ENCODE measurements at places on chromosomes 6 and 20.
A peak's percentile ranks its signal among the peaks of the same experiment; 100 is the strongest.

GRCh38 chr6:44662461-44663121 lies 275.1 kb downstream of the CDC5L start:
- DNase-seq = peak; percentile 36

DNA sequence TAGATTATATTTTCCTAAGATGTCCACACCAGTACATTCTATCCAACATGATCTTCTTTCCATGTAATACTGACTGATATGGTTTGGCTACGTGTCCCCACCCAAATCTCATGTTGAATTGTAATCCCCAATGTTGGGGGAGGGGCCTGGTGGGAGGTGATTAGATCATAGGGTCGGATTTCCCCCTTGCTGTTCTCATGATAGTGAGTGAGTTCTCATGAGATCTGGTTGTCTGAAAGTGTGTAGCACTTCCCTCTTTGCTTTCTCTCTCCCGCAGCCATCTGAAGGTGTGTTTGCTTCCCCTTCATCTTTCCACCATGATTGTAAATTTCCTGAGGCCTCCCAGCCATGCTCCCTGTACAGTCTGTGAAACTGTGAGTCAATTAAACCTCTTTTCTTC lies 12.2 kb upstream of the HBS1L start:
- DNase-seq = no peak

DNA sequence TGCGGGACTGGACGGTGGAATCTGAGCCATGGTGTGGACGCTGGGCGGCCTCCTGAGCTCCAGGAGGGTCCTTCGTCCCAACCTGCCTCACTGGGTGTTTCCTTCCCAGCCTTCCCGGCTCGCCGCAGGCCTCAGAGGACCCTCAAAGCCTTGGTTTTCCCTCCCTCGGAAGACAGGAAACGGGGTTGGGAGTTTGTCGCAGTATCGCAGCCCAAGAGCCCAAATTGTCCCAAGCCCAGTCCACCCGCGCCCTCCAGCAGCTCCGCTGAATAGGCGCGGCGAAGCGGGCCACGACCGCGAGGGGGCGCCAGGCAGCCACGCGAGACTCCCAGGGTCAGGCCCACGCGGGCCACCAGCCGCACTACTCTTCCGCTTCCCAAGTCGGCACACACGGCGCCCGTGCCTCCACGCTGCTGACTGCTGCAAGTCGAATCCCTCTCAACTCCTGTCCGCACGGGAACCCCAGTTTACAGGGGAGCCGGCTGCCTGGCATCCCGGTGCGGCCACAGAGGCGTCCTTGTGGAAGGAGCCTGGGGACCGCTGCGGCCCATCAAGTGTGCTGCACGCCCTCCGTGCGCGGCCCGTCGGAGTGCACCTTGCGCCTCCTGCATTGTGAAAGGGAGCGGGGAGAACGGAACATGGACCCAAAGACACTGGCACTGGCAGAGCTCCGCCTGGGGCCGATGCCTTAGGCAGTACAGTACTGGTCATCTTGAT lies 40.4 kb upstream of the HMGA1 start:
- DNase-seq = peak; percentile 87

DNA sequence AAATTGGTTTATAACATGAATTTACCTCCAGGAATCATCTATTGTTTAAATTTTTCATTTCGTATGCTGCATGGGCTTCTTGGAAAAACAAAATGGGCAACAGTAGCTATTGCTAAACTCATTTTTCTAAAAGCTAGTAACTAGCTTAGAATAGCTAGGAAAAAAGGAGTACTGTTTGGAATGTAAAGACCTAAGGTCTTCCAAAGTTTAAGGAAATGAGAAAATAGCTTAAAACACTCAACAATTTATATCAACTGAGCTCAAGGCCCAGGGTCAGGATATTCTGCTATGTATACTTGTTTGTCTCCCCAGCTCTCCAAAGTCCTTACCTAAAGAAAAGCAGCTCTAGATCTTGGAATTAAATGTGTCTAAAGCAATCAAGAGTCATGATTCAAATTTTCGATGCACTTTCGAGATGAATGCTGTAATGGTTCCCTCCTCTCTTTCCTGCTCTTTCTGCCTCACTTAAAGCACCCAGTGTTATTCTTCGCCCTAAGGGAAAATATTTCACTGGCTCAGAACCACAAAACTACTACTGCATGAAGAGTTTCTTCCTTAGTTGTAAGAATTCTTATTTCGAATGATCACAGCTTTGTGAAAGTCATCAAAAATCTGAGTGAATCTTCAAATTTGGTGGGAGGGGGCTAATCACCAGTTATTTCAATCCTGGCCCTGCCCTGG lies 41.6 kb downstream of the LYRM4 start:
- no peak for DNase-seq

- DNase-seq = no peak
Observed at GRCh38 chr6:3026791-3027626, 27.3 kb downstream of the NQO2 start.

DNA sequence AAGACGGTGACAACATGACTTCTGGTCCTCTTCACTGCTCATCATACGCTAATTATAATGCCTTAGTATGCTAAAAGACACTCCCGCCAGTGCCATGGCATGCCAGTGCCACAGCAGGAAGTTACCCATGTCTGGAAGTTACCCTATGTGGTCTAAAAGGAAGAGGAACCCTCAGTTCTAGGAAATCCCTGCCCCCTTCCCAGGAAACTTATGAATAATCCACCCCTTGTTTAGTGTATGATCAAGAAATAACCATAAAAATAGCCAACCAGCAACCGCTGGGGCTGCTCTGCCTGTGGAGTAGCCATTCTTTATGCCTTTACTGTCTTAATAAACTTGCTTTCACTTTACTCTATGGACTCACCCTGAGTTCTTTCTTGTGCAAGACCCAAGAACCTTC lies 15.8 kb upstream of the SERPINB9 start:
- DNase-seq = no peak

GRCh38 chr6:124753562-124754105 lies 208.6 kb upstream of the RNF217 start:
- DNase-seq = no peak

GRCh38 chr6:3205913-3206312 lies 21.5 kb downstream of the TUBB2B start:
- no peak for DNase-seq

- DNase-seq = no peak
Observed at GRCh38 chr6:40038626-40039025, 104.4 kb upstream of the MOCS1 start.

DNA sequence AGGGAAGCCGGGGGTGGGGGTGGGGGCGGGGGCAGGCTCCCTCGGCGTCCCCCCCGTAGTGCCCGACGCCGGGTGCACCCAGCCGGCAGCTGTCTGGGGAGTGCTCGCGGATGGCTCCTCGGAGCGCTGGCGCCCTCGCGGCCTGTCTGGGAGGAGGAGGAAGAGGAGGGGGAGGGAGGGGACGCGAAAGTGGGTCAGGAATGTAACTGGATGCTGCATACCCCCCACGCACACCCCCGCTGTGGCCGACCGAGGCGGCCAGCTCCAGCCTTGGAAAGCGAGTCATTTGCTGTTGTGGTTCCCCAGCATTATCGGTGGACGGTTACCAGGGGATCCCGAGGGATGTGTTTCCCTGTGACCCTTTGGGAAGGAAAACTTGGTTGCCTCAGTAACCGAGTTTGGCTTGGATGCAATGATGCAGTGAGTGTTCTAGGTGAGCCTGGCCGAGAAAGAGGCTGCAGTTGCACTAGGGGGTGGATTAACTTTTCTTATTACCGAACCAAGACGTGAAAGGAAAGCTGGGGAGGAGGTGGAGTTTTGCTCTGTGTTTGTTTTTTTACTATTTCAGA lies 55.2 kb upstream of the RREB1 start:
- peak; percentile 81 for DNase-seq

- DNase-seq = peak; percentile 14
Observed at GRCh38 chr20:57659517-57660180, 39.4 kb upstream of the ZBP1 start.

GRCh38 chr6:14254505-14254904 lies 136.9 kb downstream of the CD83 start:
- no peak for DNase-seq

GRCh38 chr6:29376003-29376402 lies 912 bp upstream of the OR12D3 start:
- DNase-seq = no peak

DNA sequence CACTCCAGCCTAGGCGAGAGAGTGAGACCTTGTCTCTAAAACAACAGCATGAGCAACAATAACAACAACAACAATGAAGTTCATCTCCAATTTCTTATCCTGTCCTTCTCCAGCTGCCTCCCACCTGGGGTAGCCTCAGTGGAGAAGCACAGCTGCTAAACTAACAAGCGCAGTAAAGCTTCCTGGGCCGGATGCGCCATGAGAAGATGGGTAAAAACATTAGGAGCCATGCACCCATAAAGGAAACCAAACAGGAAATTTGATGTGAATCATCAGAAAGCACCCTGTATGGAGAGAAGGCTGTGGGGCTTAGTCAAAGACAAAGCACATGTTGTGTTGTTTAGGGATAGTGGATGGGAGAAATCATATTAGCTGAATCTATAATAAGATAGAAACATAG lies 61.1 kb upstream of the CCN6 start:
- no peak for DNase-seq

GRCh38 chr6:138240476-138241245 lies 22.4 kb upstream of the PBOV1 start:
- no peak for DNase-seq

GRCh38 chr6:116409756-116410155 lies 39.0 kb downstream of the DSE start:
- no peak for DNase-seq

GRCh38 chr6:139369568-139370282 lies 4.7 kb downstream of the CITED2 start:
- no peak for DNase-seq

GRCh38 chr20:44405785-44406571 lies 50.5 kb downstream of the HNF4A start:
- no peak for DNase-seq

GRCh38 chr6:144909753-144910285 lies 624.7 kb downstream of the UTRN start:
- DNase-seq = no peak

DNA sequence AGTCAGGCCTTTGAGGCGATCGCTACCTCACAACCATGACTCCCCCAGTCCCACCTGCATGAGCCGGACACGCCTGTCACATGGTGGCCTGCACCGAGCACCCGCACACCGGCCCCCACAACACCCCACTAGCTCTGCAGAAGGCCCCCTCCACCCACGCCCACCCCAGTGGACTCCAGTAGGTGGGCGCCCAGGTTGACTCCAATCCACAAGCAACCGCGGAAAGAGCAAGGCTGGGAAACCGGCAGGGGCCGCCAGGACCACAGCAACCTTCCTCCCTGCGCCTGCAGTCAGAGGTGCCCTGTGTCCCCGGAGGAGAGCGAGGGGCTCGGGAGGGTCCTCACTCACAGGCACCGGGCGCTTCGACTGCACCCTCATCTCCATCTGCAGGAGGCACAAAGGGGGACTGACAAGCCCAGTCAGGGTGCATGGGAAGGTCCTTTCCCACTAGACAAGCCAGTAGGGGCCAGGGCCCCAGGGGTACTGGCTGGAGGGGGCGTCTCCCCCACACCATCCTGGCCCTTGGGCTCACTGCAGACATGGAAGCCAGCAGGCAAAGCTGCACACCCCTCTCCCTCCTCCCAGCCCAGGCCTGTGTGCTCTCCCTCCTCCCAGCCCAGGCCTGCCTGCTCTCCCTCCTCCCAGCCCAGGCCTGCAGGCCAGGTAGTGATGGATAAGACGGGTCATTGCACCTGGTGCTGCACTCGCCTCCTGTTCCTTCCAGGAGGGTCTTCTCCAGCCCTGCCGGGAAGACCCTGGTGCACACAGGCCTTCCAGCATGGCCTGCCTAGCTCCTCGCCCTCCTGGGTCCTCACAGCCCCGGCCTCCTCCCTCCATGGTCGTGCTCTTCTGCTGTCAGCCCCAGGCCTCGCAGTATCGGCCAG lies 137.2 kb downstream of the DLL1 start:
- no peak for DNase-seq

GRCh38 chr6:37126961-37127616 lies 42.9 kb upstream of the PIM1 start:
- DNase-seq = no peak

GRCh38 chr6:111784433-111784832 lies 88.8 kb downstream of the FYN start:
- DNase-seq = no peak

DNA sequence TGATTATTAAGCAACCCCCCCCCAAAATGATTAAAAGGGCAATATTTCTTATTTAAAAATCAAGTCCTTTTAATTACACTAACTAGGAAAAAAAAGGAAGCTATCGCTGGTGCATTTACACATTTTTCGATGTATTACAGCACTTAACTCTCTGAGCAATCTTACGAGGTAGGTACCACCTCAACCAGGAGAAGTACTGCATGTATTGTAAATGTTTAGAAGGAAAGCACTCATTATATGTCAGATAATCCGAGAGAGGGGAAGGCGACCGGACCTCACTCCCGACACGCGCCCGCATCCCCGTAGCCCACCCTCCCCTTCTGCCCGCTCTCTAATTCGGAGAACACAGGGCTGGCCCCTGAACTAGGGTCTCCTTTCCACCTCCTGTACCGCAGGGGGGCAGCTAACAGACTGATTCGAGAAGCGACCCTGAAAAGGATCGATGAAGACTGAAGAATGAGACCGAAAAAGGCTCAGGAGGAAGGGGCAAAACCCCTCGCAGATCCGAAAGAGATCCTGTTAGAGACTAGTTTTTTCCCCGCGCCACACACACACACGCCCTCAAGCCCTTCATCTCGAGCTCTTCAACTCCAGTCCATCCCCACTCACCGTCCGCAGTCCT lies 337 bp downstream of the ESF1 start:
- DNase-seq = no peak

GRCh38 chr6:11094411-11094851 lies 797 bp downstream of the SMIM13 start:
- DNase-seq = peak; percentile 44

- DNase-seq = peak; percentile 56
Observed at GRCh38 chr6:10720265-10720959, 2.5 kb upstream of the TMEM14C start.

- no peak for DNase-seq
Observed at GRCh38 chr20:48841875-48842529, 14.2 kb upstream of the PREX1 start.

DNA sequence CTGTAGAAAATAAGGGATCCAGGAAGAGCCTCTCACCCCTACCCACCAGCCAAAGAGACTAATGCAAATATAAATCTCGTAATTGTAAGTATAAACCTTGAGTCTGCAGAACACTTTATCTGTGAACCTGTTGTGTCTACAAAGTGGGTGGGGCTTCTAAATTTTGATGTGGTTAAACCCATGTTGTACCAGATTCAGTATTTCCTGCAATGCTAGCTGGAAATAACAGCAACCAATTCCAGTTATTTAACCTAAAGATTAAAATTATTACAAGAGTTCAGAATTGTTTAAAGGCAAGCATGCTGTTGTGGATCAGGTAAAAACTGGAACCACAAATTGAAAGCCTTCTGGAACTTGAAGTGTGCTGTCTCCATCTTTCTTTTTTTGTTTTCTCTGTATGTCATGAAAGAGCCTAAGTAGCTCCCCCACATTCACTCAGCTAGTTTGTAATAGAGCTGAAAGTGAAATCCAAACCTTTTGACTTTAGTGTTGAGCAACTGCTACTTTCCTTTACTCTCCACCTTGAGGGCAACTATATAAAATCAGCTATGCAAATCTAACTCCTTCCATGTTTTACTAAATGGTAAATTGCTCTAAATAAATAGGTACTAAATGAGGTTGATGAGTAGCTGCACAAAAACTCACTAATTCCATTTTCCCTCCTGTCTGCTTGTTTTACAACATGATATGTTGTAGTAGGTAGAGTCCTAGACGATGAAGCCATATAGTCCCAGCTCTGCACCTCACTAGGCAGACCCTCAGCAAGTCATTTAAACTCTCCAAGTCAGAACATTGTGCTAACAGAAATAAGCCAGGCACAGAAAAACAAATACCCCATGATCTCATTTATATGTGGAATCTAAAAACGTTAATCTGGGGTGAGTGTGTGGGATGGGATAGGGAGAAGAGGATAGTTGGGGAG lies 17.9 kb upstream of the THEMIS start:
- DNase-seq = no peak

- no peak for DNase-seq
Observed at GRCh38 chr20:9571783-9572182, 57.4 kb downstream of the LAMP5 start.

Measured in femur (tissue), 1 donor.